ENCODE measurements at places on chromosomes 16 and 17.

- no peak for DNase-seq
These were observed 21.8 kb upstream of the BCO1 start for GRCh38 chr16:81216706-81217105.

DNA sequence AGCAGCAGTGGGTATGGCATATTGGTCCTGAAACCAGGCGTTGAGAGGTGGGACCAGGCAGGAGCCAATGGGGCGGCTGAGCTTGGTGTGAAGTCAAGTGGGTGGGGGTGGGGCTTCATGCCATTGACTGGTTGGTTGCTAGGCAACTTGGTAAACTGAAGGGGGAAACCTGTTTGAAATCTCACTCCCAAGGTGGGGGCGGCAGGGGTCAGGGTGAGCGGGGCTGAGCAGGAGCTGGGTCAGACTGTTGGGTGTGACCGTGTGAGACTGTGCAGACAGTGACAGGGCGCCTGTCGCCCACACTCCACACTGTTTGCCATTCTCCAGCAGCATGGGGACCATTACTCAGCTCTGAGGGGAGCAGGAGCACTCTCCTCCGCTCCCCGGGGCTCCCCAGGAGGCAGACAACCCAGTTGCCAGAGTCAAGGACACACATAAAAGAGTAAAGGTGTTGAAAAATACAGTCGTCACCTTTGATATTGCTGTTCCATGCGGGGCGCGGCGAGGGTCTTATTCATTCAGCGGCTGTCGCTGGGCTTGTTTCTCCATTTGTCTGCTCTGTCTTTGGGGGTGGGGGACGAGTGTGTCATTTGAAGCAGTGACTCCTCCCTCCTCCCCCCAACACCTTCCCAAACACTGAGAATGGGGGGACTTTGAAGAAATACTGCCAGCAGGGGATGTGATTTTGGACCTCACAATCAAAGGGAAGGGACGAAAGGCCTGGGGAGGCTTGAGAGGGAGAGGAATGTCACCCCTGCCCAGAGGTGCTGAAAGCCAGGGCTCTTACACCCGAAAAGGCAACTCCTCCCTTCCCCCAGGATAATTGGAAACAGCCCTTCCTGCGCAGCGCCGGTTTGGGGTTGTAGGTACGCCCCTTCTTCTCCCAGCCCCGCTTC, 1.2 kb upstream of the EFNB3 start:
- no peak for DNase-seq

DNA sequence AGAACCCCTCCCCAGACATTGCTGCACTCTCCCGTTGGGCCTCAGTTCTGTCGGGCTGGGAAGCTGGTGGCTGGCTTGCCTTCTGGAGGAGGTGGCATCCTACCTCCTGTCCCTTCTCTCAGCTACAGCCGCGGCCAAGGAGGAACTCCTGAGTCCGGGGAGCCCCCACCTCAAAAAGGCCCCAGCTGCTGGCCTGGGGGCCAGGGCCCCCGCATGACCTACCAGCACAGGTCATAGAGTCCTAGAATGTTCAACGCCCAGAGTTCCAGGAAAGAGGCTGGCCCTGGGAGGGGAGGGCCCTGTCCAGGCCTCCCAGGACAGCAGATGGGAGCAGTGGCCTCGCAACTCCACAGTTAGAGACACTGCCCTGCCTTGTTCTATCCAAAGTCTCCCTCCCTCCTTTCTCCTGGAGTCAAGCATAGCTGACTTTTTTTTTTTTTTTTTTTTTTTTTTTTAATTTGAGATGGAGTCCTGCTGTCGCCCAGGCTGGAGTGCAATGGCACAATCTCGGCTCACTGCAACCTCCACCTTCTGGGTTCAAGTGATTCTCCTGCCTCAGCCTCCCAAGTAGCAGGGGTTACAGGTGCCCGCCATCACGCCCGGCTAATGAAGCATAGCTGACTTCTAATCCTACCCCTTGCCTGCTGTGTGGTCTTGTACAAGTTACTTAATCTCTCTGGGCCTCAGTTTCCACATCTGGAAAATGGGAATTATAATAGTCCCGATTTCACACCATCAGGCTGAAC, 7.1 kb downstream of the CARHSP1 start:
- DNase-seq, result no peak

DNA sequence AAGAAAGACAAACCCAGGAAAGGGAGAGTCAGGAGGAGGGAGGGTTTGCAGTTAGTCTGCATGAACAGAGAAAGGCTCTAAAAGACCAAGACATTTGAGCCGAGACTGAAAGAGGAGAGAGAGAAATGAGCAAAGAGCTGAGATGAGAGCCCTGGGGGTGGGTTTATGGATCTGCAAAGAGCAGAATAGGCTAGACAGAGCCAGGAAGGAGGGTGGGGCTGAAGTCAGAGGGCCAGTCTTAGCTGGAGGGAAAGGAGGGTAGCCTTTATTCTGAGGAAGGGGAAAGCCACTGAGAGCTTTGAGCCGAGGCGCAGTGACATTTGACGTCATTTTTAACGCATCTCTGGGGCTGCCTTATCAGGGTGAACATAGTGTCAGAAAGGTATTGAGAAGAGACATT, 85.7 kb upstream of the CDH13 start:
- DNase-seq, result no peak

- DNase-seq, result no peak
These were observed 66.1 kb downstream of the C16orf78 start for GRCh38 chr16:49439676-49440075.

DNA sequence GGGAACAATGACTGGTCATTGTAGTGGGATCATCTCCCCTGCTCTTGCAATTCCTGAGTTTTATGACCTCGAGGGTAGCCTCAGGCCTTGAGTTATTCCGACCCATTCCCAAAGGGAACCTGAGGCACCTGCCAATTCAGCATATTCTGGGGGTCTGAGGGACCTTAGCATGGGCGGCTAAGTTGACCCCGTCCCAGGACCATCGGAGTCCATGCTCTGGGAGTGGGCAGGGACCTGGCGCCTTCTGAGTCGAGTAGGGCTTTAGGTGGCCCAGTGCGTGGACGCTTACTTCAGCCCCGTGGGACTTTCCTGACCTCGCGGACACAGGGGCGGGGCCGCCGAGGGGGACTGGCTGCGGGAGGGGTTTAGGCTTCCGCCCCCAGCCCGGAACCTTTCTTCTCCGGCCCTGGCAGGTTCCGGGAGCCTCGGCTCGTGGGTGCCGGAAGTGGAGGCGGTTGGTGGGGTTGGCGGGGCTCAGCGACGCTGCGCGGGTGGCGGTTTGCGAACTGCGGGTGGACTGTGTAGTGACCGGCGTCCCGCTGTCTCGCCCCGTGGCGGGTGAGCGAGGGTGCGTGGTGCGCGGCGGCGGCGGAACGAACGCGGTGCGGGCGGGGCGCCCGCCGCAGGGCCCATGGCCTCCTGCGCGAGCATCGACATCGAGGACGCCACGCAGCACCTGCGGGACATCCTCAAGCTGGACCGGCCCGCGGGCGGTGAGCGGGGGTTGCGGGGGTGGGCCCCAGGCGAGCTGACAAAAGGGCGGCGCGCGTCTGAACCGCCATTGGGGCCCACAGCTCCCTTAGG, at the start of gene EDC4:
TSS of gene EDC4 (plus strand) at position 422 of the 804 bp plus-strand sequence. CDS start at position 632, 210 bp downstream.
- DNase-seq, result no peak

All from NCI-H1417 treated with DMSO at 0.1 percent for 48 hours (cell line).